Stimulated activated CD4-positive, alpha-beta T cell treated with anti-CD3 and anti-CD28 coated beads, Interleukin-4, amount 100 ng/mL, for 48 hours (primary cell): ENCODE measurements at places on chromosomes 6 and 20.

- DNase-seq, result no peak
Observed at GRCh38 chr20:2065099-2065498, 36.5 kb upstream of the STK35 start.

GRCh38 chr20:10652185-10652584 lies 21.6 kb downstream of the JAG1 start:
- no peak for DNase-seq

DNA sequence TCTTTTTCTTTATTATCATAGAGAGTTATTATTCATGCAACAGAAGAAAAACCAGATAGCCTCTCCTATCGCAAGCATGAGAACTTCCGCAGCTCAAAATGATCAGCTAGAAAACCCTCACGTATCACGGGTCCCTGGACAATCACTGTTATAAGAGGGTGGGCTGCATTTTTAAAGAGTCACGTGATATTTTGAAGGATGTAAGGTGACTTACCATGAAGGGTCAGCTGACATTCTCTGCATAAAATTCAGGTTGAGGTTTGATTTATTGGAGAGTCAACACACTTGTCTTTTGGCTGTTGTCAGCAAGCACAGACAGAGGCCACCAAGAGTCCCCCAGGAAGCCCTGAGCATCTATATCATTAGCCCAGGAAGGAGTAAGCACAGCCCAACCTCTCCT lies 39.5 kb downstream of the ID4 start:
- no peak for DNase-seq

GRCh38 chr20:10524034-10524476 lies 89.0 kb downstream of the SLX4IP start:
- no peak for DNase-seq

DNA sequence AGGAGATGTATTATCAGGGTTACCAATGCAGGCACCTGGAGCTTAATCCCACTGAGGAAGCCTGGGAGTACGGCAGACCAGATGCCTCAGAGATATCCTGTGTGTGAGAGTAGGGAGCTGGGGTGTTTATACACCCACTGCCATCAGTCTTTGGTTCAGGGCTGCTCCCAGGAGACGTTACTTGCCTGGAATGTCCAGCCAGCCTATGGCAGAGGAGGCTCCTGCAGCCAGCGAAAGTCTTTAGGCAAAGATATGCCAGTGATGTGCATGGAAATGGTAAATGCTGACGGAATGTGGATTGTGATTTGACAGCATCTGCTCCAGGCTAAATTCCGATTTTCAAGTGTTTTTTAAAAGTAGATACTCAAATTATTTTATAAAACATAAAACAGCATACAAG lies 282.0 kb downstream of the BTBD3 start:
- no peak for DNase-seq

- DNase-seq, result no peak
Observed at GRCh38 chr6:76697585-76697984, 625.1 kb upstream of the IMPG1 start.

- no peak for DNase-seq
Observed at GRCh38 chr6:39021041-39021440, 27.5 kb upstream of the GLP1R start.

- no peak for DNase-seq
Observed at GRCh38 chr6:14328163-14328562, 210.6 kb downstream of the CD83 start.

DNA sequence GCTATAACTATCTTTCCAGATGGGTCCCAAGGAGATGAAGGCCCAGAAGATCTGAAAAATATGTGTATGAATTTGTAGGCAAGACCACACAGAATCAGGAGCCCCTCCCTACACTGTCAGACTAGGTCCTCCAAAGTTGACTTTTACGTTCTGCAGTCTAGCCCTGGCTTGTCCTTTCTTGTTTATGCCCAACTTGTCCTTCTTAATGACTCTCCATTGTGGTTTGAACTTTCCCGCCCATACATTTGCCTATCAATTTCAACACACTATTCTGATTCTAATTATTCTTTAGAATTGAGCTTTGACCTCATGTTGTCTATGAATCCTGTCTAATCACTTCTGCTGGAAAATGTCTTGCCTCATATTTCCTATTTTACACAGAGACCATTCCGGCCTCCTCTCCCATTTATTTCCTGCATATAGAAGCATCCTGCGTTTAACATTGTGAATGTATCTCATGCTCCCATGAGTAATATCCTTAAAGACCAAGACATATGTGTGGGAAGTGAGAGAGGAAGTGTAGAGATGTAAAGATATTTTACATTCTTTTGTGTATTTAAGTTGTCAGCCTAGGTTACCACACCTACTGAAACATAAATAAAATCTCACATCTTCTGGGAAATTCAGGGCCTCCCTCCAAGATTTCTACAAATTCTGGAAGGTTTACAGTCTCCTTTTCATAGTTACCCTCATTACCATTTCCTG lies 348.3 kb downstream of the BCKDHB start:
- DNase-seq, result no peak

- DNase-seq, result no peak
Observed at GRCh38 chr6:160029525-160029924, 60.6 kb downstream of the IGF2R start.

GRCh38 chr6:96276856-96277255 lies 244.8 kb upstream of the UFL1 start:
- DNase-seq, result no peak

DNA sequence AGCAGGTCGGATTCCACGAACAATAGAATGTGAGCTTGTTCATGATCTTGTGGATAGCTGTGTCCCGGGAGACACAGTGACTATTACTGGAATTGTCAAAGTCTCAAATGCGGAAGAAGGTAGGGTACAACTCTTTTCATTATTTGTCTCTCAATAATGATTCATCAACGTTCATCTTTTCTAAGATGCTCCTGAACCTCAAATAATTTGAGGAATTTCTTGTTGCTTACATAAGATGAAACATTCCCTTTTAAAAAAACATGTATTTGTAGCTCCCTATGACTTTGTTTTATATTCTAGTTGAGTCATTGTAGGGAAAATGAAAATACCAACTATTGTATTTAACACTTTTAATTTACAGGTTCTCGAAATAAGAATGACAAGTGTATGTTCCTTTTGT lies 17.0 kb downstream of the MCM8 start:
- DNase-seq, result no peak

DNA sequence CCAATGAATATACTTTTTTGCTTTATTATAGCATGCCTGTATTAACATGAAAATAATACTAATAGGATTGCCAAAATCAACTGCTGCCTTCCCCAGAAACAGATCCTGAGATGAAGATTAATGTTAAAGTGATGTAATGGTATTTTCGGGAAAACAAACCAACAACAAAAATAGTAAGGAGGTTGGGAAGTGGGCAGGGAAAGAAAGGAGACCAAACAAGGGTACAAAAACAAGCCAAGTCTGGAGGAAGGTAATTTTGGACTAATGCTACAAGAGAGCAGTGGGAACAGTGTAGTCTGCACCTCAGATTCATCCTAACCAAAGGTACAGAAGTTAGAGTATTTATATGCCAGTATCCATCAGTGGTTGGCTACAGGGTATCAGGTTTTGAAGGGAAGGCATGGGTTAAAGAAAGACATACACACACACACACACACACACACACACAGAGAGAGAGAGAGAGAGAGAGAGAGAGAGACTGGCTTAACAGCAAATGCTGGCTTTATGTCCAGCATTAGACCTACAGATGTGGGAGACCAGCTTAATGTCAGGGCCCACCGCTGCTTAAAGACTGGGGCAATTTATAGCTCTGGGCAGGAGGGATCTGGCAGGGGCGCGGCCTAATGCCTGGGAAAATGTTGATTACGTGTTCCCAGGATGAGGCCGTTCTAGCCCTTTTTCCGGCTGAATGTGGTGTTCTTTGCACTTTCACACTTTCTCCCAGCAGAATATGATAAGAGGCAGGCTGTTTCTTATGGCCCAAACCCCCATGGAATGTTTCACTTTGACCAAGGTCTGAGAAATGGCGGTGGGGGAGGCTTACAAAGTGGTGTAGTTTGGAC lies 3.8 kb upstream of the SLC17A1 start:
- DNase-seq, result no peak

DNA sequence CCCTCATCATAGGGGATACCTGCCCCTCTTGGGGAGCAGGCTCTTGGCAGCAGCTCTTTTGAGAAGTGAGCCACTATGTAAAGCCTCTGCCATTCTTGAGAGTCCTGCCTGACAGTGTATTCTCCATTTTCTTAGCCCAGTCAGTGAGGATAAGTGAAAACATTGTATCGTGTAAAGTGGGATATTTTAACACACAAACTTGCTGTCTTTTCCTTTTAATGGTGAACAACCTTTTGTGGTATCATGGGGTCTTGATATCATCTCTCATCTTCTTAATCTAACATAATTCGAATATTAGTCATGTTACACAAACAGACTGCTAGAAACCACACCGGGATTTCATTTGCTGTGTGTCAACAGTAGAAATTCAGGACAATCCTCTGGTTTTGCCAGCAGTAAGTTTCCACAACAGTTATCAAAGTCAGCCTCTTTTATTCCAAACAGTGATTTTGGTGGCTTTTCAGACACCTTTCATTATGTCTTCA lies 136.2 kb downstream of the HIVEP1 start:
- no peak for DNase-seq

DNA sequence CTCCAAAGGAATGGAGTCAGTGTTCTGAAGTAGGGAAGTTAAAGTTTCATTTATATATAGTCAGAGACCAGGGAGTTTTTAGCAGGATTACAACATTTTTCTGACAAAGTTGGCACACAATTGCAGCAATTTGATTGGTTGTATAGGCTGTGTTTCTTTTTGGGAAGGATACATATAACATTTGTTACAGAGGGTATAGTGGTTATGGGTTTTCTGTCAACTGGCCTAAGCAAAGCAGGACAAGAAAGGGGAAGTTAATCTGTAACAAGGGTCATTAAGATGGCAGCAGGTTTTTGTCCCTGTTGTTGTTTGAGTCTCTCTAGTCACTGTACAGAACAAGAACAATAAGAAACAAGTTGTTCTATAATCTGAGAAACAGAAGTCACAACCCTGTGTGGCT lies 41.4 kb downstream of the TPD52L1 start:
- DNase-seq, result no peak

GRCh38 chr6:139370999-139371345 lies 3.5 kb downstream of the CITED2 start:
- no peak for DNase-seq

DNA sequence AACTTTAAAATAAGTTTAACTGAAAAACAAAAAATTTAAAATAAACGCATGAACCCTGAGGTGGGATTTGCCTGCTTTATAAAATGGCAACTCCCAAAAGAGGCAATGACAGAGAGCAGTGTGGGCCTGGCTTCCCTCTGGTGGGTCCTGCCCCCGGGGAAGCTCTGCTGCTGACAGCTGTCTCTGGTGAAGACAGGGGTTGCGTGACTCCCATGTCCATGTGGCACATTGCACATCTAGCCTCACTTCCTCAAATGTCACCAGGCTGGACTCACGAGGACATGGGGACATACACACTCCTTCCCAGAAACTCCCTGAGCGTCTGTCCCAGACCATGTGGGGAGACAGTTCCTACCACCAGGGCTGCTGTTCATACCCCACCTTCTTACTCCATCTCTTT lies 66.2 kb downstream of the ABHD12 start:
- DNase-seq, result no peak

GRCh38 chr20:6770786-6771100 lies 3.3 kb downstream of the BMP2 start:
- no peak for DNase-seq

GRCh38 chr6:34657307-34657978 lies 39.1 kb downstream of the ILRUN start:
- DNase-seq, result no peak

- DNase-seq, result no peak
Observed at GRCh38 chr6:2542101-2542857, 208.4 kb downstream of the MYLK4 start.

GRCh38 chr20:57250607-57251343 lies 15.7 kb downstream of the BMP7 start:
- DNase-seq, result no peak

DNA sequence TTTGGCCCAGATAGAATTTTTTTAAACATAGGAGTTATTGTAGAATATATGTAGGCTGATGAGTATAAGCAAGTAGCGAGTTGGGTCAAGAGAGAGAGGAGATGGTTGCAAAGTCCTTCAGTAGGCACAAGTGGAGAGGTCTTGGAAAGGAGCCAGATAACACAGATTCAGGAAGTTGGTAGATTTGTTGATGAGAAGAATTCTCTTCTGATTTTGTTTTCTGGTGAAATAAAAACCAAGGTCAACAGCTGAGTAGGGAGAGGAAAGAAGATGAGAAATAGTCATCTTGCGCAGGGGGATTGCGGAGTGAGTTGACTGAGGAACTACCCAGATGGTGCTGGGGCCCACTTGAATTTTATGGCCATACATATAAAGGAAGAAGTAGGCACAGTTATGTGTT lies 17.4 kb upstream of the CD83 start:
- DNase-seq, result no peak

GRCh38 chr6:147935656-147936055 lies 407.0 kb upstream of the SASH1 start:
- DNase-seq, result no peak

DNA sequence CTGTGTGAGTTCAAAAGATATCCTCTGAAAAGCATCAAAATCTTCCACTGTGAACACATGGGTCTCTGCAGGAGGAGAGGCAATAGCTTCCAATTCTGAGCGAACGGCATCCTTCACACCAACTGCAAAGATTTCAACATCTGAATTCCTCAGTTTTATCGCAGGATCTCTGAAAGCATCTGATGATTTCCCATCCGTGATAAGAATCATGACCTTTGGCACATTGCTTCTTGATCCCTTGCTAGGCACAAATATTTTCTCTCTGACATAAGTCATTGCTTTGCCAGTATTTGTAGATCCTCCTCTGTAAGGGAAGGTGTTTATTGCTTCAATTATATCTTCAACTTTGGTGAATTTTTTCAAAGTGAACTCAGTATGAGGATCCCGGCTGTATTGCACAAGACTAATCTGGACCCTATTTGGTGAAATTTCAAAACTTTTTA lies 22.7 kb downstream of the COL12A1 start:
- no peak for DNase-seq

- DNase-seq, result no peak
Observed at GRCh38 chr20:10329387-10330005, 104.5 kb downstream of the MKKS start.

DNA sequence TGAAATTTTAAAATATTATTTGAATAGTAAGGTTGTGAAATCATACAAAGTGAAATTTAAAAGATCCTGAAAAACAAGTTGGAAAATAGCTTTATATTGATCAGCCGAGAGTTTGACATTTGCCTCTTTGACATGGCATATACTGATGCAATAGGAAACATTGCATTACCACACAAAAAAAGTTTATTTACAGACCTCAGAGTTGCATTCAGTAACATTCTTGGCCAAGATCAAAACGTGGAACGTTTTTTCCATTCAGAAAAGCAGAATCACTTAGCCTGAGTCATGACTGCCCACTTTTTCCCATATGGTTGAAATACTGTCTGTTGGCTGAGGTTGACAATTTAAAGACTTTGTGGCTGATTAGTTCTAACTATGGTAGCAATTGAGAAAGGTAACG lies 55.1 kb upstream of the BACH2 start:
- DNase-seq, result no peak

- DNase-seq, result no peak
Observed at GRCh38 chr6:73157870-73158269, 67.4 kb downstream of the KHDC1L start.
